ENCODE measurements at places on chromosomes 2 and 18. TPM values are rescaled to one million over a fixed set of nuclear protein-coding genes. Genes with fewer than 3 reads are reported as not detected.

The TMEM17 gene
- total RNA-seq: 3.0 TPM

The UGT1A3 gene
- not detected for total RNA-seq

The ATG9A gene
- total RNA-seq: 40.6 TPM

The TRAF3IP1 gene
- 10.1 TPM for total RNA-seq

The RNU2-63P gene
- total RNA-seq: 78.4 TPM

The FARP2 gene
- 23.2 TPM for total RNA-seq

The CPO gene
- total RNA-seq: not detected

The DPP4 gene
- 178 TPM for total RNA-seq

The ITSN2 gene
- total RNA-seq: 29.1 TPM

The EFHD1 gene
- not detected for total RNA-seq

The KCNS3 gene
- 5.5 TPM for total RNA-seq

The LDLRAD4 gene
- total RNA-seq: 4.1 TPM

The COL4A3 gene
- under 0.01 TPM for total RNA-seq

The LHCGR gene
- not detected for total RNA-seq

The LOXHD1 gene
- total RNA-seq: not detected

The NT5C1B gene
- not detected for total RNA-seq

The REG3A gene
- not detected for total RNA-seq

The FHOD3 gene
- total RNA-seq: 85.5 TPM

The FNDC4 gene
- total RNA-seq: 10.7 TPM

The C2orf15 gene
- total RNA-seq: 0.18 TPM

The VIT gene
- 0.30 TPM for total RNA-seq

The GKN1 gene
- not detected for total RNA-seq

The CYP27C1 gene
- total RNA-seq: not detected

The CREG2 gene
- total RNA-seq: 0.46 TPM

The GCG gene
- not detected for total RNA-seq

The TRIB2 gene
- 8.9 TPM for total RNA-seq

The EGR4 gene
- not detected for total RNA-seq

The ABCG8 gene
- not detected for total RNA-seq

The ITGA6 gene
- total RNA-seq: 14.3 TPM

The SCRN3 gene
- 34.7 TPM for total RNA-seq

The SERPINB7 gene
- 31.5 TPM for total RNA-seq

The DAW1 gene
- 0.59 TPM for total RNA-seq

The TRABD2A gene
- 6.0 TPM for total RNA-seq

The IL1R2 gene
- not detected for total RNA-seq

The PNO1 gene
- total RNA-seq: 15.7 TPM

The COX5B gene
- total RNA-seq: 254 TPM

The OSBPL6 gene
- 1.8 TPM for total RNA-seq

The FOXD4L1 gene
- total RNA-seq: 0.30 TPM

The DHX57 gene
- 26.4 TPM for total RNA-seq

The SPATA3 gene
- total RNA-seq: not detected

The SLC4A3 gene
- 6.6 TPM for total RNA-seq

The CNNM3 gene
- 8.4 TPM for total RNA-seq

The STPG4 gene
- 0.32 TPM for total RNA-seq

The TUBB6 gene
- 411 TPM for total RNA-seq

The IL36RN gene
- not detected for total RNA-seq

The CELF4 gene
- total RNA-seq: not detected

The AGXT gene
- total RNA-seq: not detected

The RGPD3 gene
- total RNA-seq: 0.37 TPM

The NYAP2 gene
- not detected for total RNA-seq

All from smooth muscle cell of the umbilical artery (primary cell).